ENCODE measurements at places on chromosomes 13 and 19.

GRCh38 chr19:44943801-44944249 lies 1.8 kb downstream of the APOC4 start:
- no peak for DNase-seq

DNA sequence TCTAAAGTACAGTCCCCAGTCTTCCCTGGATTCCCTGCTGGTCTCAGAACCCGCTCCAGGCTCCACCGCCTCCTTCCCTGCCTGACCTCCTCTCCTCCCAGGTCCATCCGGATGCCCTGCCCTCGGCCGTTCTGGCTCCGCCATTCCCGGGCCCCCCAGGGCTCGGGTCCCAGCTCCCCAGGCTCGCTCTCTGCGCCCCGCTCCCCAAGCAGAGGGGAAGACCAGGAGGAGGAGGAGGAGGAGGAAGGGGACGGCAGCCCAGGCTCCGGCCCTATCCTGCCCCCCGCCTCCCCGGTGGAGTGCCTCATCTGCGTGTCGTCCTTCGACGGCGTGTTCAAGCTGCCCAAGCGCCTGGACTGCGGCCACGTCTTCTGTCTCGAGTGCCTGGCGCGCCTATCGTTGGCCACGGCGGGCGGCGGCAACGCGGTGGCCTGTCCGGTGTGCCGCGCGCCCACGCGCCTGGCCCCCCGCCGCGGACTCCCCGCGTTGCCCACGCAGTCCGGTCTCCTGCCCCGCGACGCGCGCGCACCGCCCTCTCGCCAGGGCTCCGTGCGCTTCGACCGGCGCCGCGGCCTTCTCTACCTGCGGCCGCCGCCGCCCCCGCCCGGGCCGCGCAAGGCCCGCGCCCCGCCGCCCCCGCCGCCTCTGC lies 647 bp downstream of the RNF225 start:
- DNase-seq: no peak

DNA sequence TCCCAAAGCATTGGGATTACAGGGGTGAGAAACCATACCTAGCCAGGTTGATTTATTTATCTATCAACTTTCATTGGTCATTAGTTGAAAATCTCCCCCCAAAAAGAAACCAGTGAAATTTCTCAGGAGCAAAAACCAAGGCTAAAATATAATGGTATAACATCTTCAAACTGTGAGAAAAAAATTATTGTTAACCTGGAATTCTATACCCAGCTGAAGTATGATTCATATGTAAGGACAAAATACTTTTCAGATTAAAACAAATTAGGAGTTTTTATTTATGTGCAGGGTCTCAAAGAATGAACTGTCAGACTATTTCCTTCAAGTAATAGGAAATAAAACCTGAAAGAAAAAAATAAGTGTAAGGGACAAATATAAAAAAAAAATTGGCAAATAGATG lies 1053.9 kb downstream of the UQCRFS1 start:
- no peak for DNase-seq

- no peak for DNase-seq
Observed at GRCh38 chr13:39279077-39279476, 240.8 kb downstream of the NHLRC3 start.

DNA sequence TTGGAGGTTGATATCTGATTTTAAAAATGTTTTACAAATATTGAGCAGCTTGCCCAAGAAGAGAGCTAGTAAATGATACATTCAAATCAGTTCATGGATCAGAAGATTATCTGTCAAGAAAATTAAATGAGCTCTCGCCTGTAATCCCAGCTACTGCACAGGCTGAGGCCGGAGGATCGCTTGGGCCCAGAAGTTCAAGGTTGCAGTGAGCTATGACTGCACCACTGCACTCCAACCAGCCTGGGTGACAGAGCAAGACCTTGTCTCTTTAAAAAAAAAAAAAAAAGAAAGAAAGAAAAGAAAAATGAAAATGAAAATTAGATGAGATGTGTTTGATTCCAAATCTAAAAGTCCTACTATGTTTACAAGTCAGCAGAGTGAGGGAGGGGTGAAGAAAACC lies 2.4 kb downstream of the SPART start:
- DNase-seq: no peak

GRCh38 chr13:51849145-51850101 lies 4.4 kb upstream of the TMEM272 start:
- DNase-seq: no peak

DNA sequence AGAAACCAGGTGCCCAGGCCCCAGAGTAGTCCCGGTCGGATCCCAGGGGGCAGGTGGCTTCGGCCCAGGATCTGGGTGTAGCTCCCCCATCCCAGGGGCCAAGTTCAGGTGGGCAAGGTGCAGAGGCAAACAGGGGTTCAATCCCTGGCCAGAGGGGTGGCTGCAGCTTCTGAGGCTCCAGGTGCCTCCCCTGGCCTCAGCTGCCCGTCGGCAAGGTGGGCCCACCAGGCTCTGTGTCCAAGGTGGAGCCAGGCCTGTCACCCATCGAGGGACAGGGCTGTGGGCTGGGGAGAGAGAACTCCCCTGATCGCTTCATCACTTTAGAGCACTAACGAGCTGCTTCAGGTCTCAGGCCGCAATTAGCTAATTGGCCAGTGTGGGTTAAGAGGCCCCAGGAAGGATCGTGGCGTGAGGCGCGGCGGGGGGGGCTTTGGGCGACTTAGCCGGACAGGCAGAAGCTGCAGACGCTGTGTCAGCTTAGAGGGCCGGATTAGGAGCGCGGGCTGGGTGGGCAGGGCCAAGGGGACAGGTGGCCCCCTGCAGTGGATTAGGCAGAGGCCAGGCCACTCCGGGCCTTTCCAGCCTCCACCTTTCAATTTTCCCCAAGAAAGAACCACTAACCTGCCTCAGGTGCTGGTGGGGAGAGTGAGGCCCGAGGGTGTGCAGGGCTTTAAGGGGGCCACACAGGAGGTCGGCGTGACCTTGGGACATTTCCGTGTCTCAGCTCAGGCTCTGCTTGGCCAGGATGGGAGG lies 2.8 kb upstream of the RAX2 start:
- DNase-seq: no peak

DNA sequence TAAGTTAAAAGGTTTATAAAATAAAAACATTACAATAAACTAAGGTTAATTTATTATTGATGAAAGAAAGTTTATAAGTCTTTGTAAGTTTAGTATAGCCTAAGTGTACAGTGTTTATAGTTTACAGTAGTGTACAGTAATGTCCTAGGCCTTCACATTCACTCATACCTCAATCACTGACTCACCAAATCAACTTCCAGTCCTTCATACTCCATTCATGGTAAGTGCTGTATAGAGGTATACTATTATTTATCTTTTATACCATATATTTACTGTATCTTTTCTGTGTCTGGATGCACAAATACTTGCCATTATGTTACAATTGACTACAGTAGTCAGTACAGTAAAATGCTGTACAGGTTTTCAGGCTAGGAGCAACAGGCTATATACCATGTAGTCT lies 490.0 kb downstream of the GPC6 start:
- no peak for DNase-seq

GRCh38 chr19:36082916-36083315 lies 28.0 kb upstream of the OVOL3 start:
- no peak for DNase-seq

- DNase-seq: no peak
Observed at GRCh38 chr19:412356-413355, 3.7 kb upstream of the C2CD4C start.

DNA sequence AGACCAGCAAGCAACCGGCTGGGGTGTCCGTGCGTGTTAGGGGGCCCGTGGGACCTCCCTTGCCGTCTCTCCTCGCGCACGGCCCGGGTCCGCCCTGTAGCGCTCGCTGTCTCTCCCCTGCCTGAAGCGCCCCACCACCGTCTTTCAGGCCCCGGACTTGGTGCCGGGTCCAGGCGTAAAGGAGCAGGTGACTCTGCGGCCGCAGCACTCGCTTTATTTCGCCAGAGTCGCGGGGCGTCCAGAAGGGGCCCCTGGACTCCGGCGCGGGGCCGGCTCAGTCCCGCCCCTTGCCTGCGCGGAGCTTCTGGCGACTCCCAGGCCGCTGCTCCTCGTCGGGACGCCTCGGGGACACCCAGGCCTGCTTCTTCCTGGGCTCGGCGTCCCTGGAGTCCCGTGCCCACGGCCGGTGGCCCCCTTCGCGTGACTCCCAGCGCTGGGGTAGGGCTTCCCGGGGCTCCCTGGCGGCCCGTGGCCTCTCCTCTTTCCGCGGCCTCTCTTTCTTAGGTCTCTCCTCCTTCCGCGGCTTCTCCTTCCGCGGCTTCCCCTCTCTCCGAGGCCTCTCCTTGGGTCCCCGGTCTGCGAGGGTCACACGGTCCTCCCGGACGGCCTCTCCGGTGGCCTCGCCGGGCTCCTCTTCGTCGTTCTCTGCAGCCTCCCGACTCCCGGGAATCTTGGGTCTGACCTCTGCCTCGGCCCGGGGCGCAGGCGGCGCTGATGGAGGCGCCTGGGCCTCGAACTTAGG lies 3.1 kb downstream of the AMH start:
- DNase-seq: no peak

DNA sequence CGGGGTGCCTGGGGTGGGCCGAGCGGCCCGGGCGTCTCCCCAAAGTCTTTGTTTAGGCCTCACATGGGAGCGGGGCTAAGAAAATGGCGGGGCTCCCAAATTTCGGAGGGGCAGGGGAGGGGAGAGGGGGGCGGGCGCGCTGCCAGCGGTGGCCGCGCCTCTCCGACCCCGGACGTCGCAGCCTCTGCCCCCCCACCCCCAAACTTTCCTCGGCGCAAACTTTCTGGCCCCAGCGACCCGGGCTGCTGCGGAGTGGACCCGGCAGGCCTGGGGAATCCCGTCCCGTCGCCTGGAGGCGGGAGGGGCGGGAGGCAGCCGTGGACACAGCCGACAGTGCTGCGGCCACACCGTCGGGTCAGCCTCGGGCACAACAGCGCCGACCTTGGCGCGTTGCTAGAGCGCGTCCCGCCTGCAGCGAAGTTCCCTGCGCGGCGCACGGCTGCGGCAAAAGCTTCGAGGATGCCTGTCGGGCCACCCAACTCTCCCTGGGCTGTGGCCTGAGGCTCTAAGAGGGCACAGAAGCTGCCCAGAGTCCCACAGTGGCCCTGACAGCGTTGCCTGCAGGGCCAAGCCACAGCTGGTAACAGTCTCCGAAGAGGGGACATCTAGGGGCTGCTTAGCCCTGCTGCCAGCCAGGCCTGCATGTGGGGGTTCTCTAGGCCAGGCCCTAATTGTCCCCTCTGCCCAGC lies 1.3 kb downstream of the NFIX start:
- DNase-seq: no peak

DNA sequence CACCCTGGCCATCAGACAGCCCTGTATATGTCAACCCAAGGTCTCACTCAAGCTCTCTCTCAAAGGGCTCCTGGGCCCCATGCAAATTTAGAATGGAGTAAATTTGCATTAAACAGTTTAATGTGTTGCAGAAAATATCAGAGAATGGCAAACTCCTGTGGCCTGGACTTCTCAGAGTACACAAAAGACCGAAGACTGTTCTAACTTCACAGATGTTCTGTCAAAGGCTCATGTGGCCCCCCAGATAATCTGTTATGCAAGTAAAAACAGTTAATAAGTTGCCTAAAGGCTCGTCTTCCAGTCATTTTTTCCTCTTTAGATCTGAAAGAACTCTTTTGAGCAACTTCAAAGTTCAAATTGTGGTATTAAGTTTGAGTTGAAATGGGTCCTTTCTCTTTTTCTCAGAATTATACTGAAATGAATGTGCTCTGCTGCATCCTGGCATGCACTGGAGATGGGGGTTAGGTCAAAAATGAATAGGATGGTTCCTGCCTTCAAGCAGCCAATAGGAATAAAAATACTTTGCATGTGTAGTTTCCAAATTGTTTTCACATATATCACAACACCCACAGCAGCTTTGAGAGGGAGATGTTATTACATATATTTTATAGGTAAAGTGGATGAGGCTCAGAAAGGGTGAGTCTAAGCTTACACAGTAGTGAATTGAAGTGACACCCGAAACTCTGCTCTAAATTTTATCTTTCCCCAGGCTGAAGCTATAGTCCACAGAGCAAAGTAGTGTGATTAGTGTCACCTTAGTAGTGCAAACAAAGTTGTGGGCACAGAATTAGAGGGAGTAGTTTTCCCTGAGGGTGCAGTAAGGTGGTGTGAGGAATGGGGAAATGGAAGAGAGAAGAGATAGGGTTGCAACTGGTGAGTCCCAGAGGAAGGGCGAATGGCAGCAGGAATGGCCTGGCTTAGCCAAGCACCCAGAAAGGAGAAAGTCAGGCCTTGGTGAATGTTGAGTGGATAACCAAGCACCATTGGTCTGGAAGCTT lies 205.0 kb upstream of the RFC3 start:
- DNase-seq: no peak

DNA sequence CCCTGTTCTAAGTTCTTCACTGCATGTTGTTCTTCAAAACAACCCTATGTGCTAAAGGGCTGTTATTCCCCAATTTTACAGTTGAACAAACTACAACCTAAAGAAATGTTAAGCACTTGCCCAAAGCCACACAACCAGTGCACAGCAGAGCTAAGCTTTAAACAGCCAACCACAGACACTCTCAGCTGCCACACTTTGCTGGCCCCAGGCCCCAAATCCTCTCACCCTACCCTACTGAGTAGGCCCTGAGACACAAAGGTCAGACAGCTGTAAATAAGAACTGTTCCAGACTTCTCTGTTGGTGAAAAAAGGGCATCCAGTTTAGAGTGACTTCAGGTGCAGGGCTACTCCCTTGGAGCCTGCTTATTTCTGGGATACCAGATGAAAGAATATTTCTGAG lies 30.0 kb downstream of the GRIK5 start:
- no peak for DNase-seq

DNA sequence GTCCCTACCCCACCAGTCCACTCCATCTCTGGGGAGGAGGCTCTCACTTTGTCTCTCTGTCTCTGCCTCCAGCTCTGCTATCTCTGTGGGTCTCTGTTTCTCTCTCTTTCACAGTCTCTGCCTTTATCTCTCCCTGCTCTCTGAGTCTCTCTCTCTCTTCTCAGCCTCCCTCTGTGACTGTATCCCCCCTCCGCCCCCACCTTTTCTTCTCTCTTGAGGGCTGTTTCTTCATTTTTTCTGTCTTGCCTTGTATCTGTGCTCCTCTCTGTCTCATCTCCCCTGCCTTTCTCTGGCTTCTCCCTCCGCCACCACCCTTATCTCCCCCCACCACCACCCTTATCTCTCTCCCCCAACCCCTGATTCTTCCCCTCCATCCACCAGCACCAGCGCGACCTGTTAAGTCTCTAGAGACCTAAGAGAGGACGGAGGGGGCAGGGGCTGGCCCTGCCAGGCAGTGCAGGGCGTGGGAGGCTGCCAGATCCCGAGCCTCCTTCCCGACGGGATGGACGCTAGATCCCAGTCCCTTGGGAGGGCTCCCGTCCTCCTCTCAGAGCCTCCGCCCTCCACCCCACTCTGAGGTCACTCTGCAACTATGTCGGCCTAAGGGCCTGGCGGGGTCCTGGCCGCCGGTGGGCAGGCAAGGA lies 1.0 kb downstream of the AXL start:
- DNase-seq: no peak

Data from NCI-H446 (cell line).